ENCODE measurements at places on chromosomes 3 and 15. TPM values are rescaled to one million over a fixed set of nuclear protein-coding genes. Genes with fewer than 3 reads are reported as not detected.
A peak's percentile ranks its signal among the peaks of the same experiment; 100 is the strongest.

- DNase-seq: no peak
Observed at GRCh38 chr3:116059421-116060096, 385.7 kb downstream of the LSAMP start.

DNA sequence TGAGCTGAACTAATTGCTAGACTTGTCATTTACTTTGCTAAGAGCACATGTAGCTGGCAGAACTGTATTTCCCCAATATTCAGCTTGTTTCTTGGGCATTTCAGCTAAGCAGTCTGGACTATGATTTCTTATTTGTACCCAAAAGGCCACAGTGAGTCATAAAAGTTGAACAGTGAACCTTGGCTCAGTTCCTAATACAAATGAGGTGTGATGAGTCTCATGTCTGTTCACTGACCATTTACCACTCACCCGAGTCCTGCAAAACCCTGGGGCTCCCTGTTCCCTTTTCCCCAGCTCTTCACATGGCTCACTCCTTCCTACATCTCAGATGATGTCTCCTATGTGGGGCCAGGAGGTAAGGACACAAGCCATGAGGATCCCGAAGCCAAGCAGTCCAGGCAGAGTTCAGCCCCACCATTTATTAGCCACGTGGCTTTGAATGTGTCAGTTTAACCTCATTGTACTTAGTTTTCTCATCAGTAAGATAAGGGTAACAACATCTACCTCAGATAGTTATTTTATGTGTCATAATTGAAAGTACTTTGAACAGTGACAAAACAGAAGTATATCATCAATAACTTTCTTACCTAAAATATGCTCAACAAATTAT, 239.3 kb downstream of the IL5RA start:
- no peak for DNase-seq

DNA sequence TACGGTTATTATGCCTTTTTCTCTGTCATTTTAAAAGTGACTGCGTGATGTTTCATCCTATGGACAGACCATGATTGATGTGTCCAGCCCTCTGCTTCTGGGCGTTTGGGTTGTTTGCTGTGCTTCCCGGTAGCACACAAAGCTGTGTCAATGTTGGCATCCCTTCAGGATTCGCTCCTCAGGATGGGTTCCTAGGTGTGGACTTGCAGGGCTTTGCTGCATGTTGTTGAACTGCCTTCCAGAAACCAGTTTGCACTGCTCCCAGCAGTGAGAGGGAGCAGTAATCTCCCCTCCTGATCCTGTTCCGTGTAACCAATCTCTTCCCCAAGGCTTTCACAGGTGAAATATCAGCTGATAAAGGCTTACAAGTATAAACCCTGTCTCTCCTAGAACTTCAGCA, 787 bp downstream of the TRPM1 start:
- no peak for DNase-seq

DNA sequence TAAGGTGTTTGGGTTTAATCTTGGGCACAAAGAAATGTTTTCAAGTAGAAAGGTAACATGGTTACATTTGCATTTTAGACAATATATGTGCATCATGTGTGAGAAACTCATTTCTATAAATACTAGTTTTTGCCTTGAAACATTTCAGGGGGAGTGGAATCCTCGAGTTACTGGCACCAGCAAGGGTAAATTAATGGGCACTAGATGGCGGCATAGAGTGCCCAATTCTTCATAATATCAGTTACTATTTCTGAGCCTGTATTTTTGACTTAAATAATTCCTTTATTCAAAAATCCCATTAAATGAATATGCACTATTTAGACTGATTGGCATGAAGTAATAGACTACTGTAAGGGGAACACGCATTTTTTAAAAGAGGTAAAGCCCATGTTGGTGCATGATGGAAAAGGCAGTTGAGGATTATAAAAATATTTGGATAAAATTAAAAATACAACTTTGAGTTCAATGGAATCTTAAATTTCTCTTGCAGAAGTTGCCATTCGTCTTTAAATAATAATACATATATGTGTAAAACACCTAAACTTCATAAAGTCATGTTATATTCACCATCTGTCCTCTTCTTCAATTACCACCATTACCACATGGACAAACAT, 106.3 kb downstream of the ZBTB20 start:
- no peak for DNase-seq

- DNase-seq: no peak
Observed at GRCh38 chr15:35062738-35063099, 22.4 kb downstream of the NANOGP8 start.

DNA sequence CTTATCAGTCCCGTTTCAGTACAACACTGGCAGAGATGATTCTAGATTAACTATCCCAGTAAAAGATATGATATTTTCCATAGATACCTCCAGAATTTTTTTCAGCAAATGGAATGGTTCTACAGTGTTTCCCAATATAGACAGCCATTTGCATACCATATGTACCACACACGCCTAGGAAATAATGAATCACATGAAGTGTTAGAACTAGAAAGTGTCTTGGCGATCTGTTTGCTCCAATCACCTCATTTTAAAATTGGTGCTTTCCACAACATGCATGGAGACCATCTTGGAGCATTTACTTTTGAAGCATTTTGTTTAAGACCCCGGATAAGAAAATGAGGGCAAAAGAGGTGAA, 2.0 kb downstream of the C2CD4A start:
- no peak for DNase-seq

DNA sequence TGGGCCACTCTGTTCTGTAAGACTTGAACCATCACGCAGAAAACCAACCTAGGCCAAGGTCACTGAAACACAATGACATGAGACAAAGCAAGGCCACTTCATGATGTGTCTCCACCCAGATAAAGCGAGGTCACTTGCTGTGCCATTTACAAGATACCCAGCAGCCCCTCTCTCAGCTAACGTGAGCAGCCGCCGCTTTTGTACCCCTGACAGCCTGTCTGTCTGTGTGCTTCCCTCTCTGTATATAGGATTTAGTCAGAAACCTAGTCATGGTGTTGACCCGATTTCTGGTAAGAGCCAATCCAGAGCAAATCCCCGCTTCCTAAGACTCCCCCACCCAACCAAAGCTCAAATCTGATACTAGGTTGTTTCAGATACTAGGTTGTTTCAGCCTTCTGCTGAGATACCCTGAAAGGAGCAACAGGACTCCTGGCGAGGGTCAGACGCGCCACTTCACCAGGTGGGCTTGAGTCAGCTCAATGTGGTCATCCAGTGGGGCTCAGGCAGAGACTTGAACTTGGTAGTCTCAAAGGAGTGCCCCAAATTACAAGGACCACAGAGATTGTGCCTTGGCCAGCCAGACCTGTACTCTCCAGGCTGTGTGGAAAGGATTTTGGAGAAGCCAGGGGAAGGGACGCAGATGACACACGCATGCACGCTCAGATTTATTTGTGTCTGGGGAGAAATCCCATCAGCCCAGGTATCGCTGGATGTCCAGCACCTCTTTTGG, 3.1 kb upstream of the ZXDC start:
- DNase-seq: no peak

DNA sequence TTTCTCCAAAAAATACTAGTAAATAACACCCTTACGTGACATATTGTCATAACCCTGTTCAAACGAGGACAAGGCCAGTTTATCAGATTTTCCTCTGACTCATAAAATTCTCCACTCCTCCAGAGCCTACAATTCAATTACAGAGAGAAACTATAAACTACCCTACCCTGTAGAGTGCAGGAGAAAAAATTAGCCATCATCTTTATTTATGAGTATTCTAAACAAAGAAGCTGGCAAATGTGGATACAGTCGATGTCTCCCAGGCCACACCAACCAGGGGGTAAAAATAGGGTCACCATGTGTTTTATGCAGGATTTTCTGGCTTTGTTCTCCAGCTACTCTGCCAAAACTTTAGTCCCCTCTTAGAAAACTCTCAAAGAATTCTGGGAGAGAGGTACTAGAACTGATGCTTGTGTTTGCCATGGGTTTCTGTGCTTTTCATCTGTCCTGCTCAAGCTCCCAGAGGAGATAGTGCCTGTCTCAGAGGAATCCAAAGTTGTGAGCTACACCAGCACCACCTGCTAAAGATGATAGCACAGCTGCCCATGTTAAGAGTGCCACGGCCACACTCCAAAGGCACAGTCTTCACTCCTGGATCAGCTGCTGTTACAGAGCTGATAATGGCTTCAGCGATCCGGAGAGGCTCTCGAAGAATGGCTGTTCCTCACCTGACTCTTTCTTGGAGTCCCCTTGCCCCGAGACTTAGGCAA, 150.2 kb downstream of the IMPG2 start:
- DNase-seq: no peak

GRCh38 chr15:34336991-34337556, 507 bp downstream of the SLC12A6 start:
- DNase-seq: peak; percentile 73

GRCh38 chr3:93973131-93974126, at the start of gene PROS1:
Gene PROS1 (minus strand): TSS chr3:93973896. CDS start chr3:93973749, 147 bp downstream.
- peak; percentile 90 for DNase-seq

DNA sequence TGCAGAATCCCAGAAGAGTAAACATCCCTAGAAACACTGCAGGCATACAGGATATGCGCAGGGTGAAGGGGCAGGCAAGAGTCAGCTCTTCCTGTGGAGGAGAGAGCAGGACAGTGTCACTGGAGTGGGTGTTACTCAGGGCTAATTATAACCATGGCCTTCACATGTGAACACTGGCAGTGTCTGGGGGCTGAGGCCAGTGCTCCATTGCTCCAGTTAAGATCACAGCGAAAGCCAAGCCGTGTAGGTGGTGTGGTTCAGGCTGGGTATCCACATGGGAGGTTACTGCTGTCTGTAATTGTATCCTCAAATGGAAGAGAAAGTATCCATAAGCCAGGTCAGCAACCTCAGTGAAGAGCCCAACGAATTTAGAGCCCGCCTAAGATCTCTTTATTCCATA, 84.6 kb downstream of the MESD start:
- DNase-seq: no peak

DNA sequence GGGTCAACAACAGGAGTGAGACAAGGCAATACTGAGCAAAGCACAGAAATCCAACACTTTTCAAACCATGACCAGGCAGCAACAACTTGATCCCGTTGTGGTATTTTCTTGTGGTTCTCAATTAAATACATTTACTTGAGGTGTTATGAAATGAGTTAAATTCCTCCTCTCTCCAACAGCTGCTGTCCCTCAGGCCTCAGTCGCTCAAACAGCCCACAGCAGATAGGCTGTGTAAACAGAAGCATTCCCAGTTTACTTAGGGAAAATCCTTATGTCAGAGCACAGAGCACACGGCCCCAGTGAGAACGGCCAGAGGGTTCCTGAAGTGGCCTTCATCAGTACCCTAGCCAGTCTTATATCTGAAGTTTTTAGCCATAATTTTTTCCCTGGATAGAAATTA, 359.9 kb downstream of the AGBL1 start:
- DNase-seq: no peak

Gene SMCO1
- total RNA-seq: 78.6 TPM

Gene EFHB
- not detected for total RNA-seq

Gene PP2D1
- not detected for total RNA-seq

Gene LIPC
- 0.70 TPM for total RNA-seq
